ENCODE measurements at places on chromosomes 3 and 15. TPM values are rescaled to one million over a fixed set of nuclear protein-coding genes. Genes with fewer than 3 reads are reported as not detected.

- no peak for DNase-seq
Measured at GRCh38 chr3:127158614-127159229, 34.2 kb upstream of the PRR23E start.

GRCh38 chr15:58476525-58477162 is 44.9 kb downstream of the LIPC start:
- DNase-seq, result no peak

- DNase-seq, result no peak
Measured at GRCh38 chr3:114727373-114727772, 419.7 kb downstream of the ZBTB20 start.

DNA sequence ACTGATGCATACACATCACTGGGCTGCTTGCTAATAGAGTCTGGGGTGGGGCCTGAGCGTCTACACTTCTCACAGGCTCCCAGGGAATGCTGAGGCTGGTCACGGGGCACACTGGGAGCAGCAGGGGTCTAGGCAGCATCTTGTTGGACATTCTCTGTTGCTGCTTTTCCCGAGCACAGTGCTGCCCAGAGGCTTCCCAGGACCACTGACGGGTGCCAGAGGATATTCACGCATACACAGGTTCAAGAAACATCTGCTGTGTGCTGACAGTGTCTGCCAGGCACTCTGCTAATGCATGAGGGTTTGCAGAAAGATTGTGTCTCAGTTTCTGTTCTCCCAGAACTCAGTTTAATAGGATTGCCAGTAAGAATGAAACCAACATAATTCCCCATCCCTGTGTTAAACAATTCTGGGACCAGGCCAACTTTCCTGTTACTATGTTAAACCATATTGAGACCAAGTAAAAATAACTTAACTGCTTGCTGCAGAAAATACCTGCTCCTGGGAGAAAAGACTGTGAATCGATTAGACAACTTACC is 23.9 kb upstream of the BCL2L10 start:
- DNase-seq, result no peak

DNA sequence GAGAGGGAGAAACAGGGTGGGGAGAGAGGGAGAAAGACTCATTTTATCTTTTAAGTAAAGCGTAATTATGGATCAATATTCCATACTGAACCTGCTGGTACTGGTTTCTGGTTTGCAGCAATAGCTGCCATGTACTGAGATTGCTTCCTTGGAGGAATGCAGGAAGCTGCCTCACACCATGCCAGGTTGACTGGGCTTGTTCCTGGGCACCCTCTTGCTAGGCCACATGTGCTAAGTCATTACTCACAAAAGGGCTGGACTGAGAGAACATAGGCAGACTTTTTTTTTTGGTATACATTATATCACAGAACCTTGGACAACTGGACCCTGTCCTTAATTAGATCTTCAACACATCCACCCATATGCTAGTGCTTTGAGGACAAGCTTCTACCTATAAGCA is 193.4 kb downstream of the ZNF621 start:
- no peak for DNase-seq

DNA sequence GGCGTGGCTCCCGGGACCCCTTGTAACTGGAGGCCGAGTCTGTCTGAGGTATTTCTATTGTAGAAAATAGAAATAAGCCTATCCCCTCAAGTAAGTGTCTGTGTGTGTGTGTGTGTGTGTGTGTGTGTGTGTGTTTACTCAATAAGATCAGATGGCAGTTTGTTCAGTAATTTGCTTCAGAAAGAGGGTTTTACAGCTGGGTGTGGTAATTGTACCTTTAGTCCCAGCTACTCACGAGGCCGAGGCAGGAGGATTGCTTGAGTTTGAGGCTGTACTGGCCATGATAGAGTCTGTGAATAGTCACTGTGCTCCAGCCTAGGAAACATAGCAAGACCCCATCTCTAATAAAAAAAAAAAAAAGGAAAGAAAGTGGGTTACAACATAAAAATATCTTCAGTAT is 8.7 kb downstream of the SPINT1 start:
- no peak for DNase-seq

GRCh38 chr3:55330355-55330754 is 156.8 kb downstream of the WNT5A start:
- DNase-seq, result no peak

The CRYBG3 gene
- polyA plus RNA-seq, result 25.1 TPM

The CHRNA7 gene
- 11.7 TPM for polyA plus RNA-seq

The GPR149 gene
- polyA plus RNA-seq, result not detected

The SUSD5 gene
- polyA plus RNA-seq, result 5.3 TPM

DNA sequence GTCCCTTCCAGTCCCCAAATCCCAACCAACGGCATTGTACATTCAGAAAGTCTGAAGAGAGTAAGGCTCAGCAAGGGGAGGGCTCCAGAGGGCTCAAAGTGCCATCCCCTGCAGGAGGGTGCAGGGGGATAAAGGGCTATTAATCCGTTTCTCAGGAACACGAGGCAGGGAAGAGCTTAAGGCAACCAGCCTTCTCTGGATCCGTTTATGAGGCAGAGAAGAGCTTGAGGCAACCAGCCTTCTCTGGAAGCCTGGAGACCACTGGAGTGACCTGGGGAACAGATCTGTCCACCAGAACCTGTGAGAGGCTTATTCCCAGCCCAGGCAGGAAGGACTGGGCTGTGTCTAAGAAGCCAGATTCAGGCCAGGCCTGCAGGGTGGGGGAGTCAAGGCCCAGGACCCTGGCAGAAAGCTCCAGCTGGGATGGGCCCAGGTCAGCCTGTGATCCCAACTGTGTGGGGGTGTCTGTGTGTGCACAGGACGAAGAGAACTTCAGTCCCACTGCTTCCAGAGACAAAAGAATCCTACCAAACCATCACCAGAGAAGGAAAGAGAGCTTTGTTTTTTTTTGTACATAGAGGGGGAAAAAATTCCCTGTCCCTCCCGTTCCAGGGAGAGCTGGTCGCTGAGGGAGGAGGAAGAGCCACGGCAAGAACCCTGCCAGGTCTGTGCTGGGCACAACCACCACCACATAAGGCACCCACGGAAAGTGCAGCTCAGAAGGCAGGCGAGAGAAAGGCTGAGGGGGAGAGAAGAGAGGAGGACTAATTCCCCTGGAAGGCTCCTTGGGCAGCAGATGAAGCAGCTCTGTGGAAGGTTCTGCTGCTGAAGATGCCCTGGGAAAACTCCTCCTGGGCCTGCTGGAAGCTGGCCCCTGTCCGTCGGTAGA is 1.6 kb upstream of the ULK3 start:
- no peak for DNase-seq

The LDHAL6B gene
- polyA plus RNA-seq, result 0.10 TPM

DNA sequence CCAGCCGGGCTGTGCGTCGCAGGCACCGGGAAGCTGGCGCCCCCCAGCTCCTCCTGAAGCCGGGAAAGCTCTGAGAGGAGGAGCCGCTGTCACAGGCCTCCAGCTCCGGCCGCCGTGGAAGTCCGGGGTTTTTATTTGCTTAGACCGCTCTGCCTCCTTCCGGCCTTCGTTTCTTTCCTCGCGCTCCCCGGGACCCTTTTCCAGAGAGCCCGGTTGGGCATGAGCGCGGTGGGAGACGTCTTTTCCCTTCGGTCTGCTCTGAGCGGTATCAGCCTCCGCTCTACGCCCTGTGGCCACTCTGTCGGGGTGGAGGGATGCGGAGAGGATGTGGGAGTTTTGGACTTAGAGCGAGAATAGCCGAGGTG is 559 bp downstream of the SENP5 start:
- peak; percentile 16 for DNase-seq

GRCh38 chr15:85047271-85047948 is 65.8 kb downstream of the PDE8A start:
- DNase-seq, result no peak

The GALNT15 gene
- 2.4 TPM for polyA plus RNA-seq

DNA sequence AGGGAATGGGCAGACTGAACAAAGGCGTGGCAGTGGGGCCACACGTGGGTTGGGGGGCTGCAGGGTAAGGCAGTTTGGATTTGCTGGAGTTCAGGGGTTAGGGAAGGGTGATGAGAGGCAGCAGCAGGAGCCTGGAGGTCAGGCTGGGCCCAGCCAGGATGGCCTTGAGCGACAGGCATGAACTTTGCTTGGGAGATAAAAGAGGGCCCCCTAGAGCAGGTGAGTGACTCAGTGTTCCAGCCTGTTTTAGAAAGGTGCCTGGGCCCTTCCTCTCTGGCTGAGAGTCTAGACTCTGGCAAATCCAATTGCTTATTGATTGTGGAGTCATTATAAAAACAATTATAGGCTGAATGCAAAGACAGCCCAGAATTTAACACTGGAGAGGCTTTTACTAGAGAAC is 75.1 kb downstream of the RAB11A start:
- no peak for DNase-seq

DNA sequence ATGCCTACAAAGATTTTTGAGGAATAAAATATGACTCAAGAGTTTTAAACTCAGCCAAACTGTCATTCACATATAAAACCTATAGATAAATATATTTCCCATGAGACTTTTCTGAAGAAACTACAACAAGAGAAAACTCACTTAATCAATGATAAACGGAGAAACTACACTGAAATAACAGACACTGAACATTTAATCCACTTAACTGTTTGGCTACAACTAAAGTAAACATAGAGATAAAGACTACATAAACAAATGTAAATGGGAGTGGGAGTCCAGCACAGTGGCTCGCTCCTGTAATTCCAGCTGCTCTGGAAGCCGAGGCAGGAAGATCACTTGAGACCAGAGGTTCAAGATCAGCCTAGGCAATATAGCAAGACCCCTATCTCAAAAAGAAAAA is 79.2 kb downstream of the MEX3B start:
- DNase-seq, result no peak

DNA sequence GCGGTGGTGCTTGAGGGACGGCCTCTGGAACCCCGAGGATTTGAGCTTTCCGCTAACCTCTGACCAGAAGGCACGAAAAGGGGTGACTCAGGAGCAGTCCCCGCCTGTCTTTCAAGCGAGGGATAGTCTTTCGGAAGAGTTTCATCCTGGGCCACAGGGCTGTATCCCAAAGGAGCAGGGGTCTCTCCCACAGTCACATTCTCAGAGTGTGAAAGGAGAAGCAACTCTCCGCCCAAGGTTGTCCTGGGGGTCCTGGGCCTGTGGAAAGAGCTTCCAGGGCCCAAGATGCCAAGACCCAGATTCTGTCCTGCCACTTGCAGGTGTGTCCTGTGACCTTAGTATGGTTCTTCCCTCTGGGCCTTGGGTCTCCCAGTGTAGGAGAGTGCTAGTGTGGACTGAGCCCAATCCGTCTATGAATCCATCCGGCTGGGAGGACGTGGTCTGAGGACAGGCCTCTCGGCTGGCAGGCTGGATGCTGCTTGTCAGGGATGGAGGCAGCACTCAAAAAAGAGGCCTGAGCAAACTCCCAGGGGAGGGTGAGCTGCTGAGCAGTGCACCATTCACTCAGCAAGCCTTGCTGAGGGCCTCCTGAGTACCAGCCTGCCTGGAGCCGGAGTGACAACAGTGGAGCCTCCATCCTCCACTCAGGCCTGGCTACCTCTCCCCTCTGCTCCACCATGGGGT is 1.6 kb upstream of the DUSP7 start:
- DNase-seq, result no peak

The MME gene
- 491 TPM for polyA plus RNA-seq

- DNase-seq, result no peak
Measured at GRCh38 chr3:48157202-48157840, 30.9 kb downstream of the CDC25A start.

The BNC1 gene
- polyA plus RNA-seq, result 0.12 TPM

Measured in right renal cortex interstitium (tissue), 3 donors.